Hematopoietic multipotent progenitor cell treated with erythropoietin and hydrocortisone succinate and interleukin-3 and kit ligand, for 6 days (in vitro differentiated cells): ENCODE measurements at places on chromosomes 5 and 9.
A peak's percentile ranks its signal among the peaks of the same experiment; 100 is the strongest.

- peak; percentile 29 for DNase-seq
These were observed at the start of gene CANX for GRCh38 chr5:179698935-179699615. TSS of gene CANX (plus strand) at chr5:179698967. CDS start at chr5:179705682, 6,715 bp downstream.

DNA sequence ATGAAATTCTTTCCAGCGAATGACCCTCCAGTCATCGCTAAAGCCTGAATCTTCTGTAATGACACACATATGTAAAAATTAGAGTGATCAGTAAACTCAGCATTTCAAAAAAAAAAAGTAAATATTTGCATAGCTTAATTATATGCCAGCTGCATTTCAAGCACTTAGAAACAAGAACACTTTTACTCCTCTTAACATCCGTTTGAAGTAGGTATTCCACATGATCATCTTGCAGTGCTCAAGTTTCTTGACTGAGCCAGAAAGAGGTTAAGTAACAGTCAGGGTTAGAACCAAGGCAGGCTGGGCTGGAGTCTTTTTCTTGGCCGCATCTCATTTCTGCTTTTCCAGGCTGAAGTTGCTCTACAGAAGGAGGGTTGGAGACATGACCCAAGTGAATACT lies 27.6 kb downstream of the EGFLAM start:
- no peak for DNase-seq

- no peak for DNase-seq
These were observed 4.9 kb upstream of the FOXE1 start for GRCh38 chr9:97848215-97848479.

GRCh38 chr9:71746758-71747125 lies 21.6 kb downstream of the CEMIP2 start:
- DNase-seq = peak; percentile 46

GRCh38 chr5:6386271-6386670 lies 7.9 kb upstream of the MED10 start:
- DNase-seq = no peak

GRCh38 chr9:75108571-75108970 lies 20.3 kb downstream of the OSTF1 start:
- DNase-seq = peak; percentile 69

DNA sequence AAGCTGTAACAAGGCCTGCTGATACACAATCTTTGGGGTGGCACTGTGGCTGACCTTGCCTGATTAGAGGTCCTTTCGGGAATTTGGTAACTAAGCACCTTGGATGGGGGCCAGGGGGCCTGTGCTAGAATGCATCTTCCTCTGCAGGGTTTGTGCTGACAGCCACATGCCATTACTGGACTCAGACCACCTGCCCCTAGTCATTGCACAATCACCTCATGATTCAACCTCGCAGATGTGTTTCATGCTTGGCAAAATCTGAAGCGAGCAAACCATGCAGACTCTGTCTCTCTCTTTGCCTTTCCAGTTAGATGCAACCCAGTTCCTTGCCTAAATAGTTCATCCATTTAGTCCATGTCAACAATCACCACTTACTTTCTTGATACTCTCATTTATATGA lies 96.5 kb upstream of the ERCC6L2 start:
- no peak for DNase-seq

- no peak for DNase-seq
These were observed 65.6 kb upstream of the TRIO start for GRCh38 chr5:14077501-14077900.

DNA sequence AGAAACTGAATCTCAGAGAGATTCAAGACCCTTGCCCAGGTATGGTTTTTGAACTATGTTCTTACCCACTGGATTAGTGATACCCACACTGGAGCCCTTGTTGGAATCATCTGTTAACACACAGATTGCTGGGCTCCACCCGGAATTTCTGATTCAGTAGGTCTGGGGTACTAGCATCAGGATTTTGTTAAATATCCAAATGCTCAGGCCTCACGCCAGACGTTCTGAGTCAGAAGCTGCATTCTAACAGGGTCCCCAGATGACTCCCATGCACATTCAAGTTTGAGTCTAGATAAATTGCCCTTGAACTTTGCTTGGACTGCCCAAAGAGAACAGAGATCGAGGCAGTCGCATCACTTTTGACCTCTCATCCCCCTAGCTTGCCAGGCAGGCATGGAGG lies 182.0 kb upstream of the WWC1 start:
- DNase-seq = no peak

DNA sequence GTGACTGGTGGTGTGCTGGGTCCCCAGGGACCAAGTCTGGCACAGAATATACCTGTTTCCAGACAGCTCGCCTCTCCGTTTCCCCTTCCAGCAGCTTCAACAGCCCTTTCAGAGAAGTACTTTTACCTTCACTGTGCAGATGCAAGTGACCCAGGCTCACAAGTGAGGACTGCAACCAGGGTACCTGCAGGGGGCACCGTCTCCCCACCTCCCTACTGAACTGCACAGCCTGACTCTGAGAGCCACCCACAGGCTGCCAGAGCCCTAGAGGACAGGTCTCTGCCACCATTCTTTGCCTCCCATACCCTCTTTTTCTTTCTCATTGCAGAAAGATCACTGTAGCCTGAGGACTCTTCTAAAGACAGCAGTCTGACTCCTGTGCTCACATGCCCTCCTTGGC lies 15.4 kb downstream of the IL9 start:
- peak; percentile 51 for DNase-seq

- DNase-seq = no peak
These were observed 93.9 kb downstream of the SNX18 start for GRCh38 chr5:54611290-54611951.

DNA sequence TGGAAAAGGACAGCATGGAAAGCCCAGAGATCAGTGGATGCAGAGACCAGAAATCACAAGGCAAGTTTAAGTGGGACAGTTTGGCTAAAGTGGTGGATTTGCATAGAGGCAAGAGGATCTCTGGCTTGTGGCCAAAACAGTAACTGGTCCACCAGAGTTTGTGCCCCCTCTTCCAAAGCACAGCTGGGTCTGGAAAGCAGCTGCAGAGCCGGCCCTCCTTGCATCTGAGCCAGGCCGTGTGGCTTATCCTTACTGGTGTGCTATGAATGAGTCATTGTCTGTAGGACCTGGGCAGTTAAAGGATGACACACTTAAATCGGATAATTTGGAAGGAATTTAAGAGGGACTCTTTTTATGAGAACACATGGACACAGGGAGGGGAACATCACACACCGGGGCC lies 146.6 kb downstream of the PIP5K1B start:
- no peak for DNase-seq

- no peak for DNase-seq
These were observed 178.1 kb downstream of the EBF1 start for GRCh38 chr5:158921441-158922262.

- no peak for DNase-seq
These were observed 280.8 kb downstream of the CDH10 start for GRCh38 chr5:24363789-24364481.

DNA sequence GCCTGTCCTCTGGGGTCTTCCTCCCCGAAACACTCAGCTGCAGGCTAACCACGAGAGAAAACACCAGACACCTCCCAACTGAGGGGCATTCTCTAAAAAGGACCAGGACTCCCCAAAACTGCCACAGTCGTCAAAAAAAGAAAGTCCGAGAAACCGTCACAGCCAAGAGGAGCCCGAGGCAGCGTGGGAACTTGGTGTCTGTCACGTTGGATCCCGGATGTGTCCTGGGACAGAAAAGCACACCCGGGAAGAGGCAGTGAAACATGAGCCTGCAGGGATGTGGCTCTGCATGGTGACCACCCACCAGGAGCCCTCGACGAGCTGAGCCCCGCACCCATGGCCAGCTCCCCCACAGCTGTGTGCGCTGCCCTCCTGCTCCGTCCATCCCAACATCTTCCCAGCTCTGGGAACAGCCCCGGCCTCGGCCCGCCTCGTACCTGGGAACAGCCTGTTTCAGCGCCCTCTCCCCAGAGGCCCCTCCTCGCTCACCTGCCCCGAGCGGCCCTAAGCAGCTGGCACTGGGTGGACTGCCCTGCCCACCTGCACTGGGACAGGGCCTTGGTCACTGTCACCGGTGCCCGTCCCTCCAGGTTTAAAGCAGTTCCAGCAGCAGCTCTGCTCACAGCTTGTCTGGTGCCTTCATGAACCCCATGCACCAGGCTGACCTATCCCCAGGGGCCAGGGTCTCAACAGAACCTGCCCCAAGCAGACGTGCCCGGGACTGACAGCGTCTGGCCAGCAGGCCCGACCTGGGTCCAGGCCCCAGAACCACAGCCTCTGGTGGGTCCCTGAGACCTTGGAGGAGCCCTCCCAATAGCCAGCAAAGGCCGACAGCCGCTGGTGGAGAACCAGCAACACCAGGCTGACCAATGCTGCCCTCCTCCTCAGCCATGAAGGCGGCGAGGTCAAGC lies 10.9 kb downstream of the SLC12A7 start:
- DNase-seq = no peak

DNA sequence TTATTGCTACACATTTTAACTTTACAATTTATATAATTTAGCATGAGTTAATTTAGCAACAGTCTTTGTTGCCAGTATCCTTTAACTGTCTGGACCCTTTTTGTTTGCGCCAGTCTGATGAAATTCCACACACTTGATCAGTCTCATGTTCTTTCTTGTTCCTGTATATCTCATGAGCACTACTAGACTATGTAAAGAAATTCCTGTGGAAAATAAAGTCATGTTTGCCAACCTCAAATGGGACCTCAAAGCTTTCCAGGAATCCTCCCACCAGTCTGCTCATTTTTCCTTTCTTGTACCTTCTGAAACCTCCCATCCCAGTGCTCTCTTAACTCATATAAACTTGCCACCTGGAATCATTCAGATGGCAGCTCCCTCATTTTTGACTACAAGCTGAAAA lies 8.0 kb downstream of the DMXL1 start:
- no peak for DNase-seq

DNA sequence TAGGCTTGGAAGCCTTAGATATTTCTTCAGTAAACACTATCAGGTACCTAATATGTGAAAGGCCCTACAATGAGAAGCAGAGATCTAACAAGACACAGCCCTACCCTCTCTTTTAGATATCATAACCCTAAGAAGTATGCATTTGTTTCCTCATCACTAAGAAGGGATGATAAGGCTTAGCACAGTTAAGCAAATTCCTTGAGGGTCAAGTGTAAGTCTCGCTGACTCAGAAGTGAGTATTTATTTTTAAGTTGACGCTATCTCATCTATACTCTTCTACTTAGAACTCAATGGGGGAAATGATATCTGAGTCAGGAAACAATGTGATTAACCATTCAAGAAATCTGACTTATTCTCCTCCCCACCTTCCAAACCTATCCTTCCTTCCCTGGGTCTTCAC lies 149.7 kb downstream of the ESM1 start:
- DNase-seq = no peak

DNA sequence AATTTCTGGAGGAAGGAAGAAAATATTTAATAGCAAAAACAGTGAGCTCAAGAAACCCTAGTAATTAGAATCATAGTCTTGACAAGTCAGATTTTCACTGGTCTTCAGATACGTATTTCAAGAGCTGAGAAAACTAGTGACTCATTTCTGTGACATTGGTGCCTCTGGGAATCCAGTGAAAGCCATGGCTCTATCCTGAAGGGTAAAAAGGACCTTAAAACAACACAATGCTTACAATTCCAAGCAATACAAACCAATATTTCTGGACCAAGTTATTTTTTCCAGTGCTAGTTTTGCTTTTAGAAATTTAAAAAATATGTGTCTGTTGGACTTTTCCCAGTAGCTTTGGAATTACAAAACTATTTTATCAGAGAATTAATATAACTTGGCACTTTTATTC lies 140.3 kb downstream of the LPAR1 start:
- no peak for DNase-seq

DNA sequence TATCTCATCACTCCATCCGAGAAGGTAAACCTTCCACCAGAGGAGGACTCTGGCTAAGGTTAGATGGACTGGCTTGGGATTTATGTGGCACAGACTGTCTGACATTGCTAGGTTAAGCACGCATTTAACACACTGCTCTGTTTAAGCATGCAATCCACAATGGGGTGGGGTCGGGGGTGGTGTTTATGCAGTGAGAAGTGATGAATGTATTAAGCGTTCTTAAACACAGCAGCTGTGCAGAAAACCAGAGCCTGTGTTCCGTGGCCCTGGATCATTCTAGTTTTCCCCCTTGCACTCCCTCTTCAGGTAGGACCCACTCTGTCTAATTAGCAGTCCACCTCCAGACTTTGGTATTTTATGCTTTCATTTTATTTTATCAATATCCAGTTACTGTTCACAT lies 46.4 kb downstream of the STXBP1 start:
- no peak for DNase-seq

DNA sequence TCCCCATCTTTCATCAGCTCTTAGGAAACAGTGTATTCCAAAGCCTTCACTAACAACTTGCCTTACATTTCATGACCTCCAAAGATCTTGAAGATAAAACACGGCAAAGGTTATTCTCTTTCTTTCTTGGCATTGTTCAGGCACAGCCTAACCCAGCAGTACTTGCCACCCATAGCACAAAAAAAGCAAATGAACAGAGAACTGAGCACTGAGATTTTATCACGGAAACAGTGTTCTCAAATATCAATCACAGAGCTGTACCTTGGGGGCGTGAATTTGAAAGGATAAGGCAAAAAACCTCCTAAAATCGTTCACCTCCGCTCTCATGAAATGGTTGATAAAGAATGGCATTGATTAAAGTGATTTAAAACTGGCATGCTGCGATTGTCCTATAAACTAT lies 16.9 kb upstream of the KCNV2 start:
- no peak for DNase-seq

DNA sequence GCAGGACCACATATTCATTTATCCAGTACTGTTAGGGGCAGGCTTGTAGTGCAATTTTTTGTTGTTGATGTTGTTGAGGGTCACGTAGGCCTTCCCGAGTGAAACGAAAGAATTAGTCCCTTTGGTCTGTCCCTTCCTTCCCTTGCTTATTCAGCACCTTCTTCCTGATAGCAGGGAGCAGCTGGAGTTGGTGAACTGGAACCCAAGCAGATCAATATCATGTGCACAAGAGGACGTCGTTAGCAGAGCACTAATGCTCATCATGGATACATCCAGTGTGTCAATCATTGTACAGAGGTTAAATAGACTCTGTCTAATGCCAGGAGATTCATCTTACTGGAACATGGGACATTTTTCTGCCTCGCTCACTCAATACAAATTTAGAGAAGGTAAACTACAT lies 33.0 kb upstream of the MAP1B start:
- no peak for DNase-seq

DNA sequence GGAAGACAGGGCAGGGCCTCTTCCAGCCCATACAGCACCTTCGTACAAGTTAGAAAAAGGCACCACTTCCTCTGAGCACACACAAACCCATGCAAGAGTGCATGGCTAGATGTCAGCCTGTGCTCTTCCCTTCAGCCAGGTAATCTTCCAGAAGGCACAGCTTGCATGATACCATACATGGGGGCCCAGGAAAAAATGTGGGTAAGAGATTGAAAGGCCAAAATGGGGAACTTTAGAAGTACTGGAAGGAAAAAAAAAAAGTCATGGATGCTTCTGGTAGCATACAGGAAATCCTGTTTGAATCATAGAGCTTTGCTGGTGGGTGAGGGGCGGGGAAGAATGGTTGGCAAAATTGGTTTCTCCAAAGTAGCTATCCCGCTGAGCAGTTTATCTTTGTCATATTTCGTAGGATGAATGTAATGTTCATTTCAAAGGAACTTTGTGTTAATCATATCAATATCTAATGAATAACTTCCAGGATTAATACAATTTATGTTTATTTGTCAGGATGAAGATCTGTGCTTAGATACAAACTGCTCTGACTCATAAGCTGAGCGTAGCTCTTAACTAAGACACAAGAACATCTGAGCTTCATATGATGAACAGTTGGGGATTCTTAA lies 78.2 kb upstream of the MAP3K1 start:
- DNase-seq = peak; percentile 17
